SK-N-SH treated with all-trans-retinoic acid at 6 μM for 48 hours (cell line): ENCODE measurements at places on chromosomes 13 and 19.

DNA sequence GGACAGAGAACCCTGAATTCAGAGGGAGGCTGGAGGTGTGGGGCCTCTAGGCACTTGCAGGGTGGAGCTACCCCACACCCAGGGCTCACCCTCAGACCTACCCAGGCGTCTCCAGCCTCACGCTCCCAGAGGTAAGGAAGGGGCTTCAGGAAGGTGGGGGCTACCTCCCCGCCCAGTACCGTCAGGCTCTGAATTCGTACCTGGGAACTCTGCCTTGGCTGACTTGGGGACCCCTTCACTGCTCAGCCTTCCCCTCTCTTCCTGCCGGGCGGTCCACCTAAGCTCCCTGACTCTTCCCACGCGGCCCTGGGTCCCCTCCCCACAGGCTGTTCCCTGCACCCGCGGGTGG lies 28.5 kb upstream of the PARP4 start:
- ATAC-seq: no peak

GRCh38 chr19:10501971-10502523 lies 1.1 kb downstream of the KEAP1 start:
- peak; percentile 68 for ATAC-seq

DNA sequence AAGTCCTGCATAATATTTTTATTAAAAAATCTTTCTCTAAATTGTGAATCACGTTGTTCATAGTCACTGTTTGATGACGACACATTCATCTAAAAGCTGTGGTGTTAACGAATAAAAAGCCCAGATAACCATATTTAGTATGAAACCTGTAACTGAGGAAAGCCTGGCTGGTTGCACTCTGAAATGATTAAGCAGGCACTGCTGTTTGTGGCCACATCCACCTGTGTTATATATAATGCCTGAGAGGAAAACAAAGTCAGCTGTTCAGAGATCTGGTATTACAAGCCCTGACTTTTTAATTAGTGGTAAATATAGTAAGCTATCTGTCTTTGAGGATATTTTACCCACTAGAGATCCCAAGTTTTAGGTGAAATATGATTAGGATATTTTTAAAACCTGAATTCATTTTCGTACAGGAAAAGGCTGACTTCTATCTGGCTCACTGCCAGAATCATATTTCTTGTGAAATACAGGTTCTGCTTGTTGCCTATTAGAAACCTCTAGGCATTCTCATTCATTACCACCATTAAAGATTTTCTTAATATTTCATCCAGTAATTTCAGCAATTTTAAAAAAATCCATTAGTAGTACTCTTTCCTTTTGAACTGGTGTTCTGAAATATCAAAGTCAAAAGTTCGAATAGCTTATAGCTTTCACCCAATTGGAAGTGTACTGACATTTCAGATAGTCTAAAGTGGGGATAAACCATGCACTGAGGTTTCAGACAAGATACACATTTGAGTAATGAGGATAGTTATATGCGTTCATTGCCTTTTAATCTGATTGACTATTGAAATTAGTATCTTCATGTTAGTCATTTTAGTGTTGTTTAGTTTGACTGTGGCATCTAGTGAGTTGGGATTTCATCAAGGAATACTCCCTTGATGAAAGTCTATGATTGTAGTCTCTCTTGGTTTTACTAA lies 79.7 kb downstream of the LMO7 start:
- peak; percentile 50 for ATAC-seq

DNA sequence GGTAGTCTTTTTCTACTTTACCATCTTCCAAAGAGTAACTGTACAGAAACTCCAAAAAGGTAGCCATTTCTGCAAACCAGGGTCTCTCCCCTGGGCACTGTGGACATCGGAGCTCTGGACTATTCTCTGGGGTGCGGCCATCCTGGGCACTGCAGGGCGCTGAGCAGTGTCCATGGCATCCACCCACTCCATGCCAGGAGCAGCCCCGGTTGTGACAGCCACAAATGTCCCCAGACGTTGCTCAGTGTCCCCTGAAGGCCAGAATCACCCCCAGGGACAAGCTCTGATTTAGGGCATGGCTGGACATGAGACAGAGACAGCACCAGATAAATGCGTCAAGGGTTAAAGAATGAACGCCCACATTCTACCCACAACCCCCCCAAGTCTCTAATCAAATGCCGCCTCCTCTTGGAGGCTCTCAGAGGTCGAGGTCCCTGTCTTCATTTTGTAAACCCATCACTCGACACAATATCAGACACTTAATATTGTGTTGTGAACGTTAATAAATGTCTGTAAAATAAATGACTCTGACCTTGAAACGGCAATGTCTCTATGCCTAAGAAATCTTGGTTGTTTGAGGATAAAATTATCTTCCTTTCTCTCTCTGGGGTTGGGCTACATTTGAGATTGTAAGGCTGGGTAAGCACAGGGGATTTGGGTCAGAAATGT lies 8.9 kb downstream of the GNG7 start:
- ATAC-seq: no peak

DNA sequence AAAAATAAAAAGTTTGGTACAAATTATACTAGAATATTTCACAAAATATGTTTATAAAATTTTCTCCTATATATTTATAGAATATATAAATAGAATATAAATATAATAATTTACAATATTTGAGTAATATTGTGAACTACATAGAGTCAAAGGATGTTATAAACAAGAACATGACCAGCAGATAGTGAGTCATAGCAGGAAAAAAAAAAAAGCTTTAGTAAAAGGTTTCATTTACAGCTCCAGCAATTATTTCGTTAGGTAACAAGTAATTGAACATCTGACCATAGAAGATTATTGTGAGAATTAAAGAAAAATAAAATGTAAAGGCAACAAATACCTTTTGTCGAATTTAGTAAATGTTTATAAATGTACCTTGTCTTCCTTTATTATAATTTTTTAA lies 864.1 kb downstream of the PCDH17 start:
- no peak for ATAC-seq

DNA sequence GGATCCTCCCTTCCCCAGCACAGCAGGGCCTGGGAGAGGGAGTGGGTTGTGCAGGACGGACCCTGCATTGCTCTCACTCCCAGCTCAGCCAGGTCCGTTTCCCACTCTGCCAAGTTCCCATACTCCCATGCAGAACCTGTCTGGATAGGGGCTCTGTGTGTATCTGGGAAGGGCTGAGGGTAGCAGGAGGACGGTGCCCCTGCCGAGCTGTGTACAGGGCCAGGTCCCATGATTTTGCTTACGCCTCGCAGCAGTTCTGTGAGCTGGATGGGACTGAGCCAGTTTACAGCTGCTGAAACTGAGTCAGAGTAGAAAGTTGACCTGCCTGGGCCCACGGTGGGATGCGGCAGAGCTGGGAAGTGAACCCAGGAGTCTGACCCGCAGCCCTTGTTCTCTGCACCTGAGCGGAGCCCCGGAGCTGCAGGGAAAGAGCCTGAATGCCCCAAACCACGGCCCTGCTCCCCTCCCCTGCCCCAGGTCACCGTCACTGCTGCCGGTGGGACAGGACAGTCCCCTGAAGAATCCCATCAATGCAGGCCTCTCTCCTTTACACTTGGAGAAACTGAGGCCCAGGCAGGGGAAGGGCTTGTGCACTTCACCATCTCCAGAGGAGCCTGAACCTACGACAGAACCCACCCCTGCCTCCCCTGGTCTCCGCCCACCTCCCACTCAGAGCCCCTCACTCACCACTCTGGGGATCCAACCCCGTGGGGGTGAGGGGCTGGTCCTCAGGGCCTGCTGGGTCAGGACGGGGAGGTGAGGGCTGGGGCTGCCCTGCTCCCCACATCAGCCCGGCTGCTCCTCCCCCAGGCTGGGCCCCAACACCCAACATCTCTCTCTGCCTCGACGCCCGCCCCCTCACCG lies 3.5 kb downstream of the LILRB5 start:
- ATAC-seq: no peak

- no peak for ATAC-seq
Measured at GRCh38 chr19:10830370-10830769, 5.6 kb downstream of the TMED1 start.

DNA sequence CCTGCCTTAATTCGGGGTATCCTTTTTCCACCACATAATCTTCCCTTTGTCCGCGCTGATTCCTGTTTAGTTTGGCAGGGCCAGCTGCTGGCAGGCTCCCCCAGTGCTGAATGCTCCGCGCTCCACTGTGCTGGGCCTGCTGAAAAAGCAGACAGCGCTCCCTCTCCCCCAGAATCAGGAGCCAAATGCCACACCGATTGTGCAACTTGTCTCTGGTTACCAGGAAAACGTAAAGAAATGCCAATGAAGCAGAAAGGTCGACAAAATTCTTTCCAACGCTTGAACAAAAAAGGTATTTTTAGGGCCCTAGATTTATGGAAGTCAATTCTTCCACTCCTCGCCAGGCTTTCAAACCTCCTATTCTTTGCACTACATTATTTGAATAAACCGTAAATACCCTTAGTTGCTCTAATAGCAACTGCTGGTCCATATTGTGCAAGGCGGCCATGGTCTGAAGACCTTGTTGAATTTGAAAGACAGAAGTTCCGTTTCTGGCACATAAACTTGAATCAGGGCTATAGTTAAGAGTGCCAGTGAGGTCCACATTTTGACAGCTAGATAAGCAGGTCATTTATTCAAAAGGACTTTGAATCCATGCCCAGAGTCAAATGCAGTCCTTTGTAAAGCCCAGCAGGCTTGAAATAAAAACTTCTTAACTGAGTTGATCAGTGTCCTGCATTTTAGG lies 206.7 kb upstream of the RFC3 start:
- ATAC-seq: no peak

- ATAC-seq: peak; percentile 55
Measured at GRCh38 chr19:1400281-1401137, 833 bp downstream of the GAMT start.

- ATAC-seq: no peak
Measured at GRCh38 chr13:62598708-62599107, 1183.1 kb upstream of the PCDH20 start.

DNA sequence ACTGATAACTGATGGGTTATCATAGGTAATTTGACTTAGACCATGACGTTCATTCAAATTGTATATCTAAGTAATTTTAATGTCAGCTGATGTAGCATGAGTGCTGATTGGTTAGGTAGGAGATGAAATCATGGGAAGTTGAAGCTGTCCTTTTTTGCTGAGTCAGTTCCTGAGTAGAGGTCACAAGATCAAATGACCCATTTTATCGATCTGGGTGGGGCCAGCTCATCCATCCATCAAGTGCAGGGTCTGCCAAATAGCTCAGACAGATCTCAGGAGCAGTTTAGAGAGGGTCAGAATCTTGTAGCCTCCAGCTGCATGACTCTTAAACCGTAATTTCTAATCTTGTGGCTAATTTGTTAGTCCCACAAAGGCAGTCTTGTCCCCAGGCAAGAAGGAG lies 35.3 kb upstream of the CD177 start:
- ATAC-seq: no peak

DNA sequence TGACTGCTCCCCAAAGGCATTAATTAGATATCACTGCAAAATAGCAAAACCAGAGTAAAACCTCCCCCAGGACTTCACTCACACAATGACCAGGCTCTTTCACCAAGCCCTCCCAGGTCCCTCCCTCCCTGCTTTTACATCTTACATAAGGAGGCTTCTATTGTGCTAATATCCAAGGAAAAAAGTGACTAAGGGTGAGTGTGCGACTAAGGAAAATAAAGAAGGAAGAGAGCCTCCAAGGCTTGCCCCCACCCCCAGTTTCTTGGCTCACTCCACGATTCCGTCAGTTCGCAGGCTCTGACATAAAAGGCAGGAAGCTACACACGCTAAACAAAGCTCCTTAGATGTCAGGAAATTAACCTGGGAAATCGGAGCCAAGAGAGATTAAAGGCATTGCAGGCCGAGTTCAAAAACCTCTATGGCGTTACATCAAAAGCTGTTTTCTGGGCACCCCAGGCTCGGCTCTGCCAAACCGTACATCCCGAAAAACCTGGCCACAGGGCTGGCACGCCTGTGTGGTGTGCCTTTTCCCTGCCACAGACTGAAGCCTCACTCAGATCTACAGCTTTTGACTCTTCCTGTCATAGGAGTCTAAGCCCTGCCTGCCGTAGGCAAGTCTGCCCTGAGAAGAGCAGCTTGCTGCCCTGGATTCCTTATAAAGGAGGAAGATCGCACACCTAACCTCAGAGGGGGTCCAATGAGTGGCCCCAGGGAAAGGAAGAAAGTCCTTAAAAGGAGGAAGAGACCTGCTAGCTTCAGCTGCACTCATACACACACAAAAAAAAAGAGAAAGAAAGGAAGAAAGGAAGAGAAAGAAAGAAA lies 67.0 kb upstream of the SERP2 start:
- ATAC-seq: peak; percentile 68

DNA sequence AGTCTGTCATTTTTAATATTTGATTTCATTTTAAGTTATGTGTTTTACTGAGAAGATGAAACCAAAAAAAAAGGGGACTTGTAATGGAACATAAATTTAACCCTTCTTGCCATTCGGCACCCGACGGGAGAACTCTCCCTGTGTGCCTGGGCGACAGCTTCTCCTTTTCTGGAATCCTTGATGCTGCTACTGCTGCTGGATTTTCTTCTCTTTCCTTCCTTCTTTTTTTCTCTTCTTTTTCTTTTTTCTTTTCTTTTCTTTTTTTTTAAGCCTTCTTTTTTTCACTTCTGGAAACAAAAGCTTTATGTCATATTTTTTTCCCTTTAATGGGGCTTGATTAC lies 11.1 kb upstream of the ZNF536 start:
- ATAC-seq: no peak

GRCh38 chr13:22061806-22062391 lies 391.0 kb downstream of the FGF9 start:
- ATAC-seq: no peak

- no peak for ATAC-seq
Measured at GRCh38 chr13:44565881-44566280, 10.2 kb downstream of the TSC22D1 start.

GRCh38 chr13:89936256-89936655 lies 1411.2 kb upstream of the MIR17HG start:
- ATAC-seq: no peak

GRCh38 chr13:35557475-35557874 lies 81.0 kb upstream of the MAB21L1 start:
- no peak for ATAC-seq

DNA sequence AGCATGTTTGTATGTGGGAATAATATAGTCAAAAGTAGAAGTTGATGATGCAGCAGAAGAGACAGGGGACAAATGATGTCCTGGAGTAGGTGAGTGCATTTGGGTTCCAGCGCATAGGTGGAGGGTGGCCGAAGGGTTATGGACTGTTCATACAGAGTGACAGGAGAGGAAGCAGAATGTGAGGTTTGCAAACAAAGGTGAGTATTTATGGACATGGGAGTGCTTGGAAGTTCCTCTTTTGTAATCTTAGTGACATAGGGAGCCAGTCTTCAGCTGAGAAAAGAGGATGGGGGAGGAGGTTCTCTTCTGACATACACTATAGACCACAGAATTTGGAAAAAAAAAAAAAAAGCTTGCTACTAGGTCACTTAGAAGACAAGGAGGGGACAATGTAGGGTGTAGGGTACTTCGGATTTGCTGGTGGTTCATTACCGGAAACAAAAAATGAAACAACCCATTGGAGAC lies 331.6 kb downstream of the DLEU7 start:
- no peak for ATAC-seq
